ENCODE measurements at places on chromosomes 1 and 21.
A peak's percentile ranks its signal among the peaks of the same experiment; 100 is the strongest.

DNA sequence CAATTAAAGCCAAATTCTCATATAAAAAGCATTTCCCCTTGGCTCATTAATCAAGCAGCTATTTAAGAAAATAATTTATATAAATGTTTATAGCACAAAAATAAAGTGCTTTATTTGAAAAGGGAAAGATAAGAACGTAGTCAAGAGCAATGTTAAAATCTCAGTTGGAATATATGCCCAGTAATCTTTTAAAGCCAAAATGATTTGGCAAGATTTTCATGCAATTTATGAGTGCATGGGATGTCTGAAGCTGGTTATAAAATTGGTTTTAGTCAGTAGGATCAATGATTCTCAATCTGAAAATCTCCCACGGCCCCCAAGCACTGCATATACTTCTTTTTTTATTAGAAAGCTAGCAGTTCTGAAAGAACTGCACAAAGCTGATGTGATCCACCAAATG lies 188.8 kb downstream of the RERE start:
- no peak for DNase-seq

- DNase-seq = no peak
Observed at GRCh38 chr1:94875794-94876193, 51.1 kb downstream of the CNN3 start.

GRCh38 chr1:224637936-224638335 lies 21.8 kb downstream of the CNIH3 start:
- no peak for DNase-seq

- DNase-seq = no peak
Observed at GRCh38 chr1:114315631-114316030, 162.0 kb upstream of the SYT6 start.

DNA sequence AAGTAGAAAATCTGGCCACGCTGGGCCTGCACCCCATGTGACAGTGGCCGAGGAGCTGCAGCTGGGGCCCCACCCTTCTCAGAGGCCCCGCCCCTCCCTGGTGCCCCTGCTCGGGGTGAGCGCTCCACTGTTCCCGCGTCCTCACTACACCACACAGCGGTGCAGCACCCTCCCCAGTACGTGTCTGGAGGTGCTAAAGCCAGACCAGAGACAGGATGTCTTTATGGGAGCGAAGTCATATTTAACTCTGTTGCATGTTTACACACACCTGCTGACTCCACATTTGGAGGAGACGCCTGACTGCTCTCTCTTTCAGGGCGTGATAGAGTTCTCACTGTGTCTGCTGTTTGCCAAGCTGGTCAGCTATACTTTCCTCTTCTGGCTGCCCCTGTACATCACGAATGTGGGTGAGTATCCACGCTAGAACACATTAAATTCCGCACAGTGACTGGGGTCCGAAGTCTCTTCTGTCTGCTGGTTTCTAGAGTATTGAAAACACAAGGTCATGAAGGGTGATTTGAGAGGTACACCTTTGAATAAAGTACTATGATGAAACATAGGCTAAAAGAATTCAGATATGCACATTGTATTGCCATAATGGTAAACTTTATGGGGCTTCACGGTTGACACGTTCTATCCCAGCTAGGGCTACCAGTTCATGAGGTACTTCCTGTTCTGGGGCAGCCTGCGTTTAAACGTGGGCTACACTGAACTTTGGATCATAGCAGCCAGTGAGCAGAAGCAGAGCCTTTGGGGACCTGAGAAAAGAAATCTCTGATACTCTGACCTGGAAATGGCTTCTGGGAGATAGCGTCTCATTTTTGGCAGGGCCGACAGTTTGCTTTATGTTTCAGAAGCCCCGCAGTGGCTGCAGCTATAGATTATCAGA lies 48.4 kb downstream of the SLC37A1 start:
- DNase-seq = no peak

DNA sequence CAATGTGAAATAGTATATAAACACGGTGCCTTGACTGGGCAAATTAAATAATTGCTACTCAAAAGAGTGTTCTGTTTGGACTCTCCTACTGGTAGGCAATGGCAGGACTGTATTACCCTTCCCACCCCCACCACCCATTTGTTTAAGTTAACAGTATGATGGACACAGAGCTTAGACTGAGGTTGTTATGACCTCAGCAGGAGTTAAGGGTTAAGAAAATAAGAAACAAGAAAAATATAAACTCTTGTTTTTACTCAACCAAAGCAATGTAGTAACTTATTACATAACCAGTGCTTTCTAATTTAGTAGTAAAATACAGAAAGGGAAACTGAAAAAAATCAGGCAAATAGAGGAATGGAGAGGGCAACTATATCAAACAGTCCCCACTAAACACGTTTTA lies 19.9 kb upstream of the SERPINC1 start:
- no peak for DNase-seq

- DNase-seq = no peak
Observed at GRCh38 chr1:204688776-204689175, 3.2 kb upstream of the LRRN2 start.

GRCh38 chr1:185317886-185318310 lies 855 bp upstream of the IVNS1ABP start:
- DNase-seq = peak; percentile 65

DNA sequence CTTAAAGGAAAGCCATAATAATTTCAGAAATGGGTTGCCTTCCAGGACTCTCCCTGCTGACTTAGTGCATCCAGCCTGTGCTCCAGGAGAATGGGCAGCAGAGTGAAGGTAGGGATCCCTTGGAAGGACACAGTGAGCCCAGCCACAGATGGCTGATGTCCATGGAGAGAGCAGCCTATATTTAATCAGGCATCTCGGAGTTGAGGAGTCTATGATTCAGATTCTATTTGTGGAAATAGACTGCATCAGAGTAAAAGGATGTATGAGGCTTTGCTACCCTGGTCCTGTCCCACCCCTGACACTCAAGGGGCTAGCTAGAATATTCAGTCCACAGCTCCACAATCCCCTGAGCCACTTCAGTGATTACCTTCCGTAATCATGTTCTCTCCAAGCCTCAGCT lies 43.8 kb upstream of the PBX1 start:
- DNase-seq = no peak

GRCh38 chr1:38578271-38578951 lies 281.2 kb downstream of the RRAGC start:
- DNase-seq = no peak

DNA sequence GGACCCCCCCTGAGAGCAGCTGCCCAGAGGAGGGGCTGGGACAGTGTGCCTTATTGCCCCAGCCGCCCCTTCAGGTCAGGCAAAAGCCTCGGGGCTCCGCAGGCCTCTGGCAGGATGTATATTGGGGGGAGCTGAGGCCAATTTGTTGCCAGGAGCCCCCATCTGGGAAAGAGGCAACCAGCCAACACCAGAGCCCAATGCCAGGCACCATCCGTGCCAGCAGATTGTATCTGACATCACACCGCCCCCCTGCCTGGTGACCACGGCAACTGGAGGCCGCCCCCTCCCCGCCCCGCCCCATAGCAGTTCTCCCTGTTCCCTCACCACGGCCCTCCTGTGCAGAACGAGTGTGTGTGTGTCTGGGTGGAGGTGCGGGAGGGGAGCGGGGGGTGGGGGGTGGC lies 3.6 kb upstream of the PLEKHG5 start:
- no peak for DNase-seq

- no peak for DNase-seq
Observed at GRCh38 chr21:37873655-37874054, 42.6 kb downstream of the KCNJ6 start.

GRCh38 chr1:55363268-55363667 lies 148.1 kb upstream of the USP24 start:
- DNase-seq = no peak

DNA sequence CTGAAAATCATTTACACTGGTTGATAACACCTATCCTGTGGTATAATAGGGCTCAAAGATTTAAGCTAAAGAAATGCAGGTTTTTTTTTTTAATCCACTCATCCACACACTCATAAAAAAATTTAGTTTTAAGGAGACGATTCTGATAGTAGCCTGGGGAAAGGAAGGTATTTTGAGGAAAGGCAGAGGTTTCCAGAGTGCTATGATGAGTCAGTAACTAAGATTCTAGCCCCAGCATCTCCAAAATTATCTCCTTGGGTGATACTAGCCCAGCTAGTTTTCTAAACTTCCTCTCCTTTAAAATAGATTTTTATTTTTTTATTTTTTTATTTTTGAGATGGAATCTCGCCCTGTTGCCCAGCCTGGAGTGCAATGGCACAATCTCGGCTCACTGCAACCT lies 20.7 kb downstream of the ASAP3 start:
- no peak for DNase-seq

GRCh38 chr1:206471415-206471801 lies 1.1 kb downstream of the IKBKE start:
- no peak for DNase-seq

DNA sequence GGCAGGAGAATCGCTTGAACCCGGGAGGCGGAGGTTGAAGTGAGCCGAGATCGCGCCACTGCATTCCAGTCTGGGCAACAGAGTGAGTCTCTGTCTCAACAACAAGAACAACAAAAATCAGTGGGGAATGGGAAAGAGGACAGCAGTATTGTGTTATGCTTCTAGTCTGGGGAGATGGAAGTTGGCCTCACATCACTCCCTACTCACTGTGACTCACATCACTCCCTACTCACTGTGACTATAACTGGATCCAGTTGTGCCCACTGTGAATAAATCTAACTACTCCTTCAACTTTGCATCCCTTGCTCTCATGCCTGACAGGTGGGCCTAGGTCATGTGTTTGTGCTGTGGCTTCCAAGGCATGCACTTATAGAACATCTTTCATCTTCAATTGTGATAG lies 285.4 kb upstream of the USP24 start:
- DNase-seq = no peak

- DNase-seq = no peak
Observed at GRCh38 chr1:222065234-222065633, 323.3 kb upstream of the DUSP10 start.

- DNase-seq = no peak
Observed at GRCh38 chr1:152880316-152880715, 2.2 kb downstream of the SMCP start.

DNA sequence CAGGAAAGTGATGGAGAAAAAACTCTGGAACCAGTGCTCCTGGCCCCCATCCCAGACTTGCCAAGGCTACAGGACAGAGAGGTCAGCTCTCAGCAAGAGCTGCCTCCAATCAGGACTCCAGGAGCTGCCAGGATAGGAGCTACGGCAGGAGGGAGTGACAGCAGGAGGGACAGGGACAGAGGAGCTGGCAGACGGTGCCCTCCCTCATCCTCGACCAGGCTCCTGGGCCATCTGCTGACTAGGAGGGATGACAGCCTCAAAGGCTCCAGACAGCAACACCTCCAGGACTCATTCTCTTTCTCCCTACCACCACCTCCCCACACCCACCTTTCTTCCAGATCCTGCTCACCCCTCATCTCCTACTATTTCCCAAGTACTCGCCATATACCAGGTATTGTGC lies 22.7 kb downstream of the DLGAP3 start:
- DNase-seq = no peak

- DNase-seq = no peak
Observed at GRCh38 chr1:91501523-91501851, 836 bp downstream of the CDC7 start.

GRCh38 chr21:46118316-46119143 lies 20.6 kb downstream of the COL6A2 start:
- no peak for DNase-seq

Data from stimulated activated CD8-positive, alpha-beta memory T cell treated with anti-CD3 and anti-CD28 coated beads, Interleukin-2, amount 100 ng/mL, for 1 hour (primary cell).